Right cardiac atrium (tissue), 5 donors: ENCODE measurements at places on chromosomes 4 and X. TPM values are rescaled to one million over a fixed set of nuclear protein-coding genes. Genes with fewer than 3 reads are reported as not detected.

SH3D19 gene
- 87.5 TPM for total RNA-seq

LRP2BP gene
- 2.6 TPM for total RNA-seq

PAGE3 gene
- not detected for total RNA-seq

ASB5 gene
- 5.1 TPM for total RNA-seq

ATP2B3 gene
- total RNA-seq = not detected

IBSP gene
- total RNA-seq = not detected

PABPC4L gene
- 2.5 TPM for total RNA-seq

RBBP7 gene
- total RNA-seq = 99.3 TPM

USP17L29 gene
- not detected for total RNA-seq

HSFX3 gene
- not detected for total RNA-seq
